Activated B cell treated with CpG ODN at 0.5 μM for 24 hours (primary cell): ENCODE measurements at places on chromosomes 1 and 21. TPM values are rescaled to one million over a fixed set of nuclear protein-coding genes. Genes with fewer than 3 reads are reported as not detected.

DNA sequence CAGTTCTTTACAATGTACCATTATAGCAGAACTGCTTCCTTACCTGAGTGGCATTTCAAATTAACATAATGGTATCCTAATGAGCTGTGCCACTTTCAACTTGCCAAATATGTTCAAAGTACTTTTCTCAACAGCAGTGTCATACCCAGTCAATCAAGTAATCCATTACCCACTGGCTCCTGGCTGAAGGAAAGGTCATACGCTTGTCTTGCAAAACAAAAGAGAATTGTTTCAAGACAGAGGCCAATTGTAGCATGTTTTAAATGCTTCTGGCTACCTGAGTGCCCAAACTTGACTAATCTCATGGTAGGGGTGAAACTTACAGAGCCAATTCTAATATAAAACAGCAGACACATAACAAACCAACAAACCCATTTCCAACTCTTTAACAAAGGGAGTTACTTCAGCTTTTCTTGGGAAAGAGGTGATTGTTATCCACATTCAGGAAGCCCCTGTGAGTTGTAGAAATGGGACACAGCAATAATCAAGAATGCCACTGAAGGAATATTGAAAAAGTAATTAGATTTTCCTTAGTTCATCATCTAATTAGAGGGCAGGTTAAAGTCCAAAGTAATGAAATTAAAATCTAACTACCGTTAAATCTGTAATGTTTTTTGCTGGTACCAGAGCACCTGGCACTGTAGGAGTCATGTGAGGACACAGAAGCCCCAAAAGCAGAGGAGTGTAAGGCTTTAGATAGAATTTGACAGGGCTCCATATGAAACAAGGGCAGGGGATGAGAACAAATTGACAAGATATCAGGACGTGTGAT, 241.9 kb downstream of the RWDD3 start:
- no peak for DNase-seq

GRCh38 chr1:228494970-228495853, 8.0 kb downstream of the RNF187 start:
- DNase-seq = no peak

- DNase-seq = no peak
These were observed 66.1 kb upstream of the FAM3B start for GRCh38 chr21:41250519-41250918.

DNA sequence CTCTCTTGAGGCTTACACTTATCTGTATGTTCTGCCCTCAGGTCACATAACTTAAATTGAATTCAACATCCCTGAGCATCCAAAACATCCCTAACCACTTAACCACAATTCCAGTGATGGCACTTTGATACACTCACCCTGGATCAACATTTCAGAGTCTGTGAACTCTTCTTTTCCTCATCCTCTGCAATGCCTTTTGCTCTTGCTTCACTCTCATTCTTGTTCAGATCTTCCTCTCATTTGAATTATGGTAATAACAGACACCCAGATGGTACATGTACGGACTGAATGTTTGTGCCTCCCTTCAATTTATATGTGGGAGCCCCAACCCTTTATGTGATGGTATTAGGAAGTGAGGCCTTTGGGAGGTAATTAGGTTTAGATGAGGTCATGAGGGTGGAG, 33.4 kb downstream of the PTGER3 start:
- DNase-seq = no peak

DNA sequence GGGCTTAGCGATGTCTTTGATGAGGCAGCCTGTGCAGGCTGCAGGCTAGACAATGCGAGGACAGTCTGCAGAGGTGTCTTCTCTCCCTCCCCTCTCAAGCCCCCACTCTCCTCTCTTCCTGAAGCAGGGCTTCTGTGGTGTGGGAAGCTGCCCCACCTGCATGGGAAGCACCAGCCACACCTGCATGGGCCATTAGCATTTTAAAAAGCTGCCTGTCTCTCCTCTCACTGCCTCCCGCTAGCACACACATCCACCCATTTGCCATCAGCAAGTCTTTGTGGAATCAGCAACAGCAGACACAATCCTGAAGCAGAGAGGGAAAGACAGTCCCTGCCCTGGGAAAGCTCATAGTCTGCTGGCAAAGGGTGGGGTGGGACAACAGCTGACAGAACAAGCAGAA, 53.1 kb downstream of the NAV1 start:
- no peak for DNase-seq

DNA sequence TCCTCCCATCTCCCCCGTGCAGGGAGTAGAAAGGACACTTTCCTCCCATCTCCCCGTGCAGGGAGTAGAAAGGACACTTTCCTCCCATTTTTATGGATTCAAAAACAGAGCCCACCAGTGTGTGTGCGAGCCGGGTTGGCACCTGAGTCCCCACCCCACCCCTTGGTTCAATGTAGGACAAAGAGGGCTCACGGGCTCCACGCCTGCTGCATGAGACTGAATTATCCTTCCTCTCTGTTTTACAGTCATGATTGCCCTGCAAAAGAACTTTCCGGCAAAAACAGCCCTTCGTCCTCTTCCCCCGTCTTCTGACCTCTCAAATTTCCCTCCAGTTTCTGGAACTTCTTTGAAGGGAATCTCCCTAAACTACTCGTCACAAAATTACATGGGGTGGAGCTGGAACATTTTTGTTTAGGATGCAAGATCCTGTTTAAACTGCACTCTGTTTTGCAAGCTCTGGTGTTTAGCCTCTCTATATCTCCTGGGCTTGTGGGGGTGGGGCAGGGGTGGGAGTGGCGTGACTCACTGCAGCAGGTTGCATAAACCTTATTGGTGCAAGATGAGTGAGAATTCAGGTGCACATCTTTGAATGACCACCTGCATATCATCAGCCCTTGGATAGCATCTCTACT, 99.8 kb downstream of the PSMG1 start:
- DNase-seq = no peak

- no peak for DNase-seq
These were observed 258.4 kb upstream of the ZRANB2 start for GRCh38 chr1:71339238-71339637.

- no peak for DNase-seq
These were observed 3.0 kb downstream of the CRCT1 start for GRCh38 chr1:152517237-152517811.

DNA sequence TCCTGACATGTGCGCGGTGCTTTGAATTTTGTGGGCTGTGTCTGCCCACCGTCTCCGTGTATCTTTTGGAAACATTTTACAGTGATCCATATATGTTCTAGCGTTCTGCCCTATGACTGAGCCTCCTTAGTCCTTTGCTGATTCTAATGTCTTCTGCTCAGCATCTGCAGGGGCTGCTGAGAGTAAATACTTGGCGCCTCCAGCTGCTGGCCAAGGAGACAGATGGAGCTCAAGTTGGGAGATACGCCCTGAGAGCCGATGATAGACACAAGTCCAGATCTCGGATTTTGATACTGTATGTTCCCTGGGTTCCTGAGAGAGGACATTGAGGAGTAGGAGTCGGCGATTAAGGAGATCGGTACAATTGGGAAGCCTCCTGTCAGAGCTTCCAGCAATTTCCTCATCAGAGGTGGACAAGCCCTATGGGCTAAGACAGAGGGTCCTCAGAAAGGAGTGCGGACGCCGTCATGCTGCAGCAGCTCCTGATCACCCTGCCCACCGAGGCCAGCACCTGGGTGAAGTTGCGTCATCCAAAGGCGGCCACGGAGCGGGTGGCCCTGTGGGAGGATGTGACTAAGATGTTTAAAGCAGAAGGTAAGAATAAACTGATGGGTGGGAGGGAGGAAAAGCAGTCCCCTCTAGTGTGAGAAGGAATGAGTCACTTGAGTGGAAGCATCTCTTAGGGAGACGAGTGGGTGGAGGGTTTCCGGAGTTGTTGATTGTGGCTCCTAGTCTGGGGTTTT, 390 bp downstream of the ZFP69B start:
- peak; percentile 47 for DNase-seq

DNA sequence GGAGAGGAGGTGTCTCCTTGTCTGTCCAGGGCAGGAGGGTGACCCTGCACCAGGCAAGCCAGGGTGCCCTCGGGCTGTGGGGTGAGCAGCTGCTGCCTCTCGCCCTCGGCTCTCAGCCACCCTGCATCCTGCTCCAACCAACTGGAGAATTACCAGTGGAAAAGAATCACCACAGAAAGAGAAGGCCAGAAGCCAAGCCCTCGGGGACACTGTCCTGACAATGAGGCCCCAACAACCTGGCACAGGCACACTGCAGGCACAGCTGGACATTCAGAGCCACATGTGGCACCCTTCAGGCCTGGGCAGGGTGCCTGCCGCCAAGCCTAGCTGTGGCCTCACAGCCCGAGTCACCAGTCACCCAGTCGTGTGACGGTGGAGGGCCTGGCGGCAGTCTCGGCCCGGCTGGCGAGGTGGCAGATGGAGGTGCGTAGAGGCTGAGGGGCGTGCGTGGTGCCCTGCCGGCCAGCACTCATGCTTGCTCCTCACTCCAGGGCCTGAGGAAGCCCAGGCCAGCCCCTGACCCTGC, 12.0 kb downstream of the MEGF6 start:
- DNase-seq = no peak

DNA sequence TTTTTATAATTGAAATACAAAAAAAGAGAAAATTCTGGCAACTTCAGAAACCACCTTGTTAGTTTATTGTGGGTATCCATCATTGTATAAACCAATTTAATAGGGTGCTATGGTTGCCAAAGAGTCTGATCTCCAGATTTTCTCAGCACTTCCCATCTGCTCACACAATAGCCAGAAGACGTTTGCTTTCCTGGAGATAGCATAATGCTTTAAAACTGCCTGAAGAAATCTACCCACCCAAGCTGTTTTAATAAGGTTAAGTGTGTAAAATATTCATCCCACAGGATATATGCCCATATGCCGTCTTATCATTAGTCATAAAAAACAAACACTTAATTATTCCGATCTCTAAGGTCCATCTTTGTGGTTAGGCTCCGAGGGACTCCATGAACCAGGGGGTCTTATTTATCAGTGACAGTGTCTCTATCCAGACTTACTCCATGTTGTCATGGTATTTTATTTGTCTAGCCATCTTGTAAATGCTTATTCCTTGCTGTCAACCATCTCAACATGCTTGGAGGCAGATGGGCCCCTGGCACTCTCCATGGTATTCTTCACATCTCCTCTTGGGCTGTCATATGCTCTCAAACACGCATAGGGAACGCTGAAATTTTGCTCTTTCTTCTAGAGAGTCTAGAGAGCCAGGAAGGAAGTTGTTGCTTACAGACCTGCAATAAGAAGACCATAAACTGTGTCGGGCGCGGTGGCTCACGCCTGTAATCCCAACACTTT, 58.5 kb downstream of the MAP10 start:
- DNase-seq = no peak

KLF17 gene
- not detected in 2 replicates for total RNA-seq
